GM04503 (cell line): ENCODE measurements at places on chromosomes 1 and 21.

DNA sequence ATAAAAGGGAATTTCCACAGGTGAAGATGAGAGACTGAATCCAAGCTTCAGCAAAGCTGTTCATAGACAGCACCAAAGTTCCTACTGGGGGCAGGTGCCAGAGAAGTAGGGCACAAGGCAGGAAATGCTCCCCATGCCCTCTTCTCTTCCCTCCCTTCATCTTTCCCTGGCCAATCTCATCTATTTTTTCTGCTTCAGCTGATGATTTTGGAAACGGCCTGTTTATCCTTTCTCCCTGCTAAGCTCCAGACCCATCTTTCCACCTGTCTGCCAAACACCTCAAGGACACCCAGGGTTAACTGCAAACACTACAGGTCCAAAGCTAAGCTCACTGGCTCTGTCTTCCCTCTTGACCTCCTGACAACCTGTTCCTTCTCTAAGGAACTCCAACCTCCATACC lies 18.1 kb downstream of the KCND3 start:
- no peak for DNase-seq

- no peak for DNase-seq
Observed at GRCh38 chr1:114715952-114716303, 643 bp downstream of the NRAS start.

- no peak for DNase-seq
Observed at GRCh38 chr1:4674676-4675075, 20.3 kb downstream of the AJAP1 start.

DNA sequence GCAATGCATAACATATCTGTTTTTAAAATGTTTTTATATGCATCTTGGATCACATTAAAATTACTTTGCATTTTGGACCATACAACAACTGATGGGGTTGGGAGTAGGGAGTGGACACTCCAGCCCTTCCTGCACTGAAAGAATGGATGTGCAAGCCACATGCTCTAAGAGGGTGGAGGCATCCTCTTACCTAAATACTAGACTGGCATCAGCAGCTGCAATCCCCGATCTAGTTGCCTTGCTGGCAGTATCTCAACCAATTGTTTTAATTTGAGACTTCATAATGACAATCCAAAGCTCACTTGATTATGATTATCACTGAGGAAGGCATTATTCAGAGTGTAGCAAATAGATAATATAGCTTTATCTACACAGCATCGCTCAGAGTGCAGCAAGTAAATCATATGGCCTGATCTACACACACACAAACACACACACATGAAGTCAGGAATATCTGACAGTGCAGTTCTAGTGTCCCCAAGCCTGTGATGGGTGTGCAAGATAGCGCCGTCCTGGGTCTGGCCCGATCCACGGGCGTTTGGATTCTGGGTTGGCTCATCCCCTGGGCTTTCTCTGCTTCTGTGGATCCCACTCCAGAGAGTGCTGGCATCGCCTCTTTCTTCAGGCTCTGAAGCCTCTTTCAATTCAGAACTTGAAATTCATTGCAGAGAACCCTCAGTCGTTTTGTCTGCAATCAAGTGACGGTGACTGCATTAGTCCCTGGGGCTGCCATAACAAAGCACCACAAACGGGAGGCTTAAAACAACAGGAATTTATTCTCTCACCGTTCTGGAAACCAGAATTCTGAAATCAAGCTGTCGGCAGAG lies 181.3 kb downstream of the ETS2 start:
- no peak for DNase-seq

DNA sequence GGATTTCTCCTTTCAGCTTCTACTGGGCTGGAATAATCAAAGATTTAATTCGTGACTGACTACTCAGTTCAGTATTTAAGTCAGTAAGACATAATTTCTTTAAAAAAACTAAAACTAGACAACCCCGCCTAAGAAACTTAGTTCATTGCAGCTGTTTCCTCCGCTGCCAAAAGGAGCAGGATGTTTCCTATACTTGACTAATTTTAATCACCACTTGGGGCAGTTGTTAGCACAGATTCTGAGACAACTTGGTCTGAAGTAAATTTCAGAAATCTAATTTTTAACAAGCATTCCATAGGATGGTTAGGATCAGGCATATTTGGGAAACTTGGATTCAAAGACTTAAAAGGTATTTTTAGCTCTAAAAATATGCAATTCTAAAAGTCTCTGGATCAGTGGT lies 34.0 kb downstream of the EPRS1 start:
- DNase-seq, result no peak

DNA sequence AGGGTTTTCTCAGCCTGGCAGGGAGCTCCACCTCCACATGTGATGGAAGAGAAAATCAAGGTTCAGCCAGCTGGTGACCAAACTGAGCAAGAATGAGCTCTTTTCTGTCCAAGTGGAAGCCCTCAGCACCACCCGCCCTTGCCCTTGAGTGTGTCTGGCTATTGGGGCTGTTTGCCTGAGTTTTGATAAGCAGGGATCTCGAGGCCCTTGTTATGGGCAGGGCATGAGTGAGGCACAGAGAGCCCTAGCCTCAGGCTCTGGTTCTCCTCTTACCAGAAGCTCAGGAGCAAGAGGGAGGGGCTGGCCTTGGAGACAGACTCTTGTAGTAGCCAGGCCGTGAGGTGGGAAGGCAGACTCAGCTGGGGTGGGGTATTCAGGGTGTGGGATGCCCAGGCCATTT lies 37.5 kb upstream of the ARF1 start:
- no peak for DNase-seq

GRCh38 chr1:22611530-22611947 lies 24.9 kb upstream of the C1QA start:
- no peak for DNase-seq

GRCh38 chr1:91883470-91883869 lies 2.5 kb downstream of the TGFBR3 start:
- DNase-seq, result no peak

DNA sequence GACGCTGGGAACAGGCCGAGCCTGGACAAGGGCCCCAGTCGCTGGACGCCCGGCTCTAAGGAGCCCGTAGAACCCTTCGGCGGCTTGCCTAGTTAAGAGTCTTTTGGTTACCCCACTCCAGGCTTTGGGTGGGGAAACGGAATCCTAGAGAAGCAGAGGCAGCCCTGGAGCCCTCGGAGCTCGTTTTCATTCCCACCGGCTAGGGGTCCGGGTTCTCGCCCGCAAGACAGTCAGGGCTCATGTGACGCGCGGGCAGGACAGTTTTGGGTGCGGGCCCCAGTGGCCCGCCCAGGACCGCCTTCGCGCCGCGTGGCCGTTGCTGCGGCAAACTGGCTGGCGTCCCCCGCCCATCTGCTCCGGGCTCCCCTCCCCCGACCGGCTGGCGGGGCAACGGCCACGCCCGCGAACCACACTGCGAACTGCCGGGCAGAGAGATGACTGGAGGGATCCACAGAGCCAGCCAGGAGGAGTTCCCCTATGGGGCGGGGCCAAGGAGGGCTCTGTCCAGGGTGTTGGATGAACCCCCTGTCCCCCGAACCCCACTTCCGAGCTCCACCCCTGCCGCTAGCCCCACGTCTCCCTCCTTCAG lies 829 bp upstream of the HES2 start:
- no peak for DNase-seq

- no peak for DNase-seq
Observed at GRCh38 chr1:201762381-201762780, 66.6 kb upstream of the IPO9 start.

DNA sequence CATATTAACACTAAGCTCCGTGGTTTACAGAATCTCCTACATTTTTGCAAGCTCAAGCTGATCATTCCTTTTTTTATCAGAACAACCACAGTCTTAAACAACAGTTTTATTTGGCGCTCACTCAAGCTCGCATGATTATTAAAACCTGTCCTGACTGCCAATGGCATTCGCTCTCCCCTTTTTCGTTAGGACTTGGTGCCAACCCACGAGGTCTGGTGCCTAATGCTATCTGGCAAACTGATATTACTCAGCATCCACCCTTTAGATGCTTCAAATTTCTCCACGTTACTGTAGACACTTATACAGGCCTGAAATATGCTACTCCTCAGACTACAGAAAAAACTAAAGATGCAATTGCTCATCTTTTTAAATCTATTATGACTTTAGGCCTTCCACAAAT lies 23.0 kb upstream of the ITLN1 start:
- DNase-seq, result no peak

DNA sequence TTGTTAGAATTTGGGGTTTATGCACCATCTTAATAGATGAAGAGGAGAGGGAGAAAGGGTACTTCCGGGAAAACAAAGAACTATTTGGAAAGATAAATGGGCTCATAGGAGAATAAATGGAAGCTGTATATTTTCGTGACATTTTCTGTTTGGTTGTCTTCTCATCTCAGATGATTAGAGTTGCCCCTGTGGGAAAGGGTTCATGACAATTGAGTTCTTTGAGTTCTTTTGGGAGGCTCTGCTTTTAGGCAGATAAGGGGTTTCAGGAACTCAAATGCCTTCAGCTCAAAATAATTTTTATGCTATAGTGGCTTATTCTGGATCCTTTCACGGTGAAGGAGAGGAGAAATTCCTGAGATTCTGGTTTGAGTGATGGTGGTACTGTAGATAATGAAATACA lies 63.6 kb downstream of the CAMTA1 start:
- no peak for DNase-seq
